ENCODE measurements at places on chromosomes 3 and 15.

- no peak for DNase-seq
These were observed 94.4 kb downstream of the ANKRD28 start for GRCh38 chr3:15703346-15703745.

DNA sequence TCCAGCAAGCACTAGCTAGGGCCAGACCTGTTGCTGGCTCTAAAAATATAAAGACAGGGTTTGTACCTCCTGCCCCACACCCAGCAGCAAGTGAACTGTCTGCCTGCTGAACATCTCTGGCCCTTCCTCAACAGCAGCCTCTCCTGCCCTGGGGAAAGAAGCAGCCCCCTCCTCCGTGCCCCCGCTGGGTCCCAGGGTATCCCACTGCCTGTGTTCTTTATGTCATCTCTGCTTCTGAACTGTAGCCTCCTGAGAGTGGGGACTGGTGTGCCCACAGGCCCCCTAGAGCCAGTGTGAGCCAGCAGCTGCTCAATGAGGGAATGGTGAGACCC lies 54.5 kb downstream of the ACAD9 start:
- DNase-seq: no peak

DNA sequence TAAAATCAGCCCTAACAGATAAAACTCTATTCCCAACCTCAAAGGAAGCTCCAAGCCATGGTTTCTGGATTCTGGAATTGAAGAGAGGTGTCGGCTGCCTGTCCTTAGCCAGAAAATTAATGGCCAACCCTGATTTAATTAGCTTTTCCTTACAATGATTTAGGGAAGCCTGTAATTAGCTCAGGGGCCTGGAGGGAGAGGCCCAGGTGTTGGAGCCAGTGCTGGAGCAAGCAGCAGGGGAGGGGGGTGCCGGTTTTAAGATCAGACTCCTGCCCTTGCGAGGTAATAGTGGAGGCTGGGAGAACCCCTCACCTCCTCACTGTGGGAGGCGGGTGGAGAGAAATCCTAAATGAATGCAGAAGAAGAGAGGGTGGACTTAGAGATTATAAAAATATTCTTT lies 14.7 kb upstream of the ATP2B2 start:
- DNase-seq: no peak

GRCh38 chr3:98536456-98537017 lies 4.8 kb downstream of the GPR15 start:
- no peak for DNase-seq

DNA sequence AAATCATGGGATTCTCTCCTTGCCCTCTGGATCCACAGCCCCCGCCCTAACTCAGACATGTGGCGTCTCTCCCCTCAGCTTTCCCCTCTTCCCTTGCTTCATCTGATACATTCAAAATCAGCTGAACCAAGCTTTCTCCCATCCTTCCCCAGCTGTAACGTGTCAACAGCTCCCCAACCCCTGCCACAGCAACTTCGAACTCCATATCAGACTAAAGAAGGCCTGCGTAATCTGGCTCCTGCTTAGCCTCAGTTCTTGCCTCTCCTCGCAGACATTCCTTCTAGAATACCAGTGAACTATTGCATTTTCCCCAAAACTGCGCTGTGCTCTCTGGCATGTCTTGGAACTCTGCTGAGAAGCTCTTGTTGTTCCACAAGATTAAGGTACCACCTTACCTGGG lies 18.3 kb downstream of the B4GALT4 start:
- no peak for DNase-seq

DNA sequence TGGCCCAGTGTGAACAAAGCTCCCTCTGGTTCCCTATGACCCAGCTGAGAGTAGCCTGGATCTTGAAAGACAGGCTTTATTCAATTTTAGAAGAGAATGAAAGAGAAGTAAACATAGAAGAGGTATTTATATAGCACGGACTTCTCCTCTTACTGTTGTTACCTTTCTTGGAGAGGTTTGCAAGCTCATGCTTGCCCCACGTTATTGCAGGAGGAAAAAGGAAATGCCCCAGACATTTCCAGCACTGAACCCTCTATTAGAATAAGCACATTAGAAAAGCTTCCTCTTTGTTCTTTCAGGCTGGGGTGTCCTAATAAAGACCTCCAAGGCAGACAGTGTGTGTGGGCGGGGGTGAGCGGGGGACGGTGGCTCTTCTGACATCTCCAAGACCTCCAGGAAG lies 98.7 kb upstream of the AGBL1 start:
- DNase-seq: no peak

DNA sequence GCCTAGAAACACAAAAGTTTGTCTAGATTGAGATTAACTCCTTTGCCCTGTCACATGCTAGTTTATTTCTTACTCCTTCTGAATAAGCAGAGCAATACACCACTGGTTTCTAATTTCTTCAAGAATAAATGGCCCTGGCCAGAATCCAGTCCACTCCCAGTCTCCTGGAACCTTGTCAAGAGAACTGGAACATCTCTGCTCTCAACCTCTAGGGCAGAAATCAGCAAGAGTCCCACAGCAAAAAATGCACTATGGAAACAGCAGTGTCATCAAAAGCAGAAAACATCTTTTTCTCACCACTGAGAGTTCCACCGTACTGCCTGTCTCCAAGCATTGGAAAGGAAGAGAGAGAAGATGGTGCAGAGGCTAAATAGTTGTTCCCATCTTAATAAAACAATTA lies 35.9 kb upstream of the PPP2R3A start:
- no peak for DNase-seq

DNA sequence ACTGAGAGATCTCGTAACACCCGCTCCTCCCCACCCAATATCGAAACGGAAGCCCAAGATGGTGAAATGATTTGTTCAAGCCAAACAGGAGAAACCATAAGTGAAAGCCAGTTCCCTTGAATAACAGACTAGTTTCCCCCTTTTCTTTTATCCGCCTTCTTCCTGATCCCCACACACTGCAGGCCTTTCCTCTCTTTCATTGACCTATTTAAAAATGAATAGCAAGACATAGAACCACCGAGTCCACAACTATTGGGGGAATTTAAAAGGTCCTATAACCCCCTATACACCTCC lies 382 bp upstream of the COX17 start:
- no peak for DNase-seq

DNA sequence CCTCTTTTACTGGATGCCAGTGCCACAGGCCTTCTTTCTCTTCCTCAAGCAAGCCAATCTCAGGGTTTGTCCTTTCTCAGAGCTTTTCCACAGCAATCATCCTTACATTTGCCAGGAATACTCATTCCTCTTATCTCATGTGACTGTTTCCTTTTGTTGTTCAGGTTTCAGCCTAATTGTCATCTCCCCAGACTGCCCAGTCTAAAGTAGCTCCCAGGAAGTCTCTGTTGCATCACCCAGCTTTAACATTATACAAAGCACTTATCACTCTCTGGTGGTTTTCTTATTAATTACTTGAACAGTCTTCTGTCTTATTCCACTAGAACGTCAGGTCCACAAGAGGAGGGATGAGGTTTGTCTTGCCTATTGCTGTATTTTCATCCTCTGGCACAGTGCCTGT lies 65.8 kb downstream of the CADPS start:
- DNase-seq: no peak

GRCh38 chr15:38411902-38412301 lies 42.0 kb upstream of the FAM98B start:
- DNase-seq: no peak

- DNase-seq: no peak
These were observed 144.0 kb downstream of the CHSY1 start for GRCh38 chr15:101107625-101108460.

DNA sequence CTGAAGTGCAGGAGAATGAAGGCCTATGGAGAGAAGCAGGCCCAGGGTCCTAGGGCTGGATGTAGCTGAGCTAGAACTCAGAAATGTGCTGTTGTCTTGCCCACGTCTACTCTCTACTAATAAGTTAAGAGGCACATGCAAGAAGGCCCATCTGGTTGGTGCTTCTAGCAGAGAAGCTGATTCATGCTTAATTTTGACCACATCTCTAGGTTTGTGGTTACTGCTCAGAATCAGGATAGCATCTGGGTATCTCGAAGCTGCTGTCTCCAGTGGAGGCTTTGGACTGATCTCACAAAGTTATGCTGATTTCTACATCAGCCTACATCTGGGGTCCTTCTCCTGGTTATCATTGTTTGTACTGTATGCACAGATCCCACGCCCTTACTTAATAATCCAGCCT lies 87.3 kb downstream of the CACNA1D start:
- DNase-seq: no peak

DNA sequence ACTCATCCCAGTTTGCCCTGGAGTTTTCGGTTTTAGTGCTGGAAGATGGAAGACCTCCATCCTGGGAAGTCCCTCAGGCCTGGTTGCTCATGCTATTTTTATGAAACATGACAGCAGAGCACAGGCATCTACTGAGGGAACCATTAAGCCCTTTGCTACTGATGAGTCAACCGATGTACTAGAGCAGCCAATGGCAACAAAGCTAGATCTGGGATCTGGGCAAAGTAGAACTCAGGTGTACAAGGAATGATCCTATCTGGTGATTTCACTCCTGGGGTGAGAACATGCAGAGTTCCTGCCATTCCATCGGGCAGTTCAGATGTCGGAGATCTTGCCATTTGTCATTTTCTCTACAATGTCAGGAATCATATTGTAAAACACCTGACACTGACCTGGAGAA lies 166.2 kb upstream of the NSMCE3 start:
- no peak for DNase-seq

GRCh38 chr3:99645277-99646106 lies 7.1 kb downstream of the COL8A1 start:
- DNase-seq: peak; percentile 0

DNA sequence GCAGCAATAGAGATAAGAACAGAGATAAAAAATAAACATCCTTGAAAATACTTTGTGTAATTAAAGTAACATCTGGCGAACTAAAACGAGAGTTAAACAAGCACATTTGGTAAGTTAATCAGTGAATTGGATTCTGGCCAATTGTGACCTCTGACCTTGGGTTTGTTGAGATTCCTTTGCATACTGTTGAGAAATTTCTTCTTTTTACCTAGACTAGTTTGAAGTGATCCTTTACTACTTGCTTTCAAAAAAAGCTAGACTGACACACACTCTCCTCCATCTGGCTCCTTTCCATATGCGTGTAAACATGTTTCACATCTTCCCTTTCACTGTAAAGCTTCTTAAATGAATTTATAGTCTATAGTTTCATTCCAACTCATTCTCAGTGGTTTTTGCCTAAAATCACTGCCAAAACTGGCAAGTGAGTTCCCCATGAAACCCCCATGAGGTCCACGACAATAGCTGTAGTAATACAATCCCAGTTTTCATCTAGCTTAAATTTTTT lies 17.3 kb upstream of the GBE1 start:
- no peak for DNase-seq

GRCh38 chr3:184235381-184236032 lies 6.1 kb downstream of the VWA5B2 start:
- DNase-seq: no peak

DNA sequence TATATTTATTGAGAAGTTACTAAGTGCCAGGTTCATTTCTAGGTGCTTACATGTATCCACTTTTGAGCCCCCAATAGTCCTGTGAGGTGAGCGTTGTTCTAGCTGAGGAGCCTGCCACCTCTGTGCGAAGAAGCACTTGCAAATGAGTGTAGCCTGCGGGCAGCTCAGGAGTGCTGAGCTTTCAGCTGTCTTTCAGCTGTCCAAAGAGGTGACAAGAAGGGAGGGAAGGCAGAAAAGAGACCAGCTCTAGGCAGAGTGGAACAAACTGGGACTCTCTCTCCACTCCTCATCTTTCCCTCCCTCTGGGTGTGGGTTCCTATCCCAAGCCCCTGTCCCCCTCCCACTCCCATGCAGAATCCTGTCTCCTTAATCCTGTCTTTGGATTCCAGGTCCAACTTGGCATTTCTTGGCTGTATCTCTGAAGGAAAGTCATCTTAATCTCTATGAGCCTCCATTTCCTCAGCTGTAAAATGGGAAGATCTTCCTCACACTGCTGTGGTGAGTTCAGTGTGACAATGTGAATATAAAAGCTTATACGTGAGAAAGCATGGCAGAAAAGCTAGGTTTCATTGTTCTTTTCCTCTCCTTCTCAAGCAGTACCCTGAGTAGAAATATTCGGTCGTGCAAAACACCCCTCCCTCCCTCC lies 6.7 kb upstream of the SRP14 start:
- no peak for DNase-seq

- DNase-seq: no peak
These were observed 50.4 kb upstream of the ZDHHC23 start for GRCh38 chr3:113897373-113897777.

DNA sequence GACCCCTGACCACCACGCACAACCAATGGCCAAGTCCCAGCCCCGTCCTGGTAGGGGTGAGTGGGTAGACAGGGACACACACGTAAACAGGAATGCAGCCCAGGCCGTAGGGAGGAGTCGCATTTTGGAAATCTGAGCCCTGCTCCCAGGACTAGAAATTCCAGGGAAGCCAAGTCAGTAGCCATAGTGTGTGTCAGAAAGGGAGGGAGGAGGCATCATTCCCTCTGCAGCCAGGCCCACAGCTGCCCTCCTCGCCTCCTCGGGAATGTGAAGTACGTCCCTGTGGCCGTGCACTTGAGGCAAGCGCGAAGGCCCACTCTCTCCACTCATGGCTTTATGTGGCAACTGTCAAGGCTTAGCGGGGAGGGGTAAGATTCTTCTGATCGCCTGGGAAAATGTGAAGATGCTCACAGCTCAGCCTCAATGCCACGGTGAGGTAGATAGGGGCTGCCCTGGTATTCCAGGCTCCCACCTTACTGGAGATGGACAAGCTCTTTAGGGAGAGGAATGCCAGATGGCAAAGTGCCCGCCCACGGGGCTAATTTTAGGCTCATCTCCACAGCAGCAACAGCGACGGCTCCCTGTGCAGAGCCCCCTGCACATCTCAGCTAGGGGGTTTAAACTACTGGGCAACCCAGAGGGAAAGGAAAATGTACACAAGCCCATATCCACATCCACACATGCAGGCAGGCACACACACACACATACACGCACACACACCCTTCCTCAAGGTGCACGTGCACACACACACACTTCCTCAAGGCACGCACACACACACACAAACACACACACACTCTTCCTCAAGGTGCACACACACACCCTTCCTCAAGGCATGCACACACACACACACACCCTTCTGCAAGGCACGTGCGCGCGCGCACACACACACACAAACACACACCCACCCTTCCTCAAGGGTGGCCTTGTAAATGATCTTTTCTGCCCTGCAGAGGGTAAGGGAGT lies 65.5 kb downstream of the ADCY5 start:
- no peak for DNase-seq

GRCh38 chr3:126314790-126315658 lies 42.2 kb downstream of the KLF15 start:
- no peak for DNase-seq

- no peak for DNase-seq
These were observed 309.1 kb upstream of the TLE3 start for GRCh38 chr15:70406617-70407335.

DNA sequence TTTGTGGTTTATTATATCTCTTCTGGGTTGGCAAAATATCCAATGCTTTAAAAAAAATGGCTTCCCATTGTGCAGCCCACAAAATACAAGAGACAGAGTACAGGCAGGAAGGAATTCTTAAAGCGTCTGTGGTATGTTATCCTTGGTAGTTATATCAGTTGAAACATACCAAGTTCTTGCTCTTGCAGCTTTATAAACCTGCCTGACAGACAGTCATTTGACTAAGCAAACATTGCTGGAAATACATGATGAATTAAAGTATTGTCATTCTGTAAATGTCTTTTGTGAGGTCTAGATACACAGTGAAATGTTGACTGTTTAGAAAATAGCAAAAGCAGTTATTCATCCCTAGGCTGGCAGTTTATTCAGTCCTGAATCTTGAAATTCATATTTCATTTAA lies 44.8 kb upstream of the MAP3K13 start:
- DNase-seq: no peak

Data from suppressor macrophage treated with lipopolysaccharide for 4 hours (primary cell).